ENCODE measurements at places on chromosomes 7 and 10.

DNA sequence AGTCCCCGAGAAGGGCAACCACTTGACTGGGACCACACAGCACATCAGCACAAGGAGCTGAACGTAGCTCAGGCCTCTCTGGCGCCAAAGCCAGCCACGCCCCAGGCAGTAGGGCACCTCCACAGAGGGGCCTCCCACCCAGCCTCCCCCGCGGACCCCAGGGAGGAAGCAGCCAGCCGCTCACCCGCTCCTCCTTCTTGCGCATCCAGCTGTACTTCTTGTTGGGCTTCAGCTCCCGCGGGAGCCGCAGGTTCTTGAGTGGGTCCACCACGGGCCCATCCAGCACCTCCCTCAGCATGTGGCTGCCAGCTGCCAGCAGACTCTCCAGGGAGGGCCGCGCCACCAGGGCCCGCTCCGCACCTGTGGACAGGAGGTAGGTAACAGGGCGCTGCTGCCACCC, 61.2 kb downstream of the TNRC18 start:
- DNase-seq, result no peak

DNA sequence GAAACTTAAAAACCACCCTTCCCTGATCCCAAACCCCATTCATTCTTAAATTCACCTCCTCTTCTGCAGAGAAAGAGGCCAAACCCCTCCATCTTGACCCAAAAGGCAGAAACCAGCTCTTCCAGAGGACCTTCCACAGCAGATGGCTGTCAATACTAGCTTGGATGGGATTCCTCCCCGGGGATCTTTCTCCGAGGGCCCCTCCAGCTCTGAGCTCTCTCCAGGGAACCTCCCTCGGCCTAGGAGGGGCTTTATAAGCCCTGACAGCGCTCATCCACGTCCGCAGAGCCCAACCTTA, 5.4 kb downstream of the TNRC18 start:
- DNase-seq, result no peak

DNA sequence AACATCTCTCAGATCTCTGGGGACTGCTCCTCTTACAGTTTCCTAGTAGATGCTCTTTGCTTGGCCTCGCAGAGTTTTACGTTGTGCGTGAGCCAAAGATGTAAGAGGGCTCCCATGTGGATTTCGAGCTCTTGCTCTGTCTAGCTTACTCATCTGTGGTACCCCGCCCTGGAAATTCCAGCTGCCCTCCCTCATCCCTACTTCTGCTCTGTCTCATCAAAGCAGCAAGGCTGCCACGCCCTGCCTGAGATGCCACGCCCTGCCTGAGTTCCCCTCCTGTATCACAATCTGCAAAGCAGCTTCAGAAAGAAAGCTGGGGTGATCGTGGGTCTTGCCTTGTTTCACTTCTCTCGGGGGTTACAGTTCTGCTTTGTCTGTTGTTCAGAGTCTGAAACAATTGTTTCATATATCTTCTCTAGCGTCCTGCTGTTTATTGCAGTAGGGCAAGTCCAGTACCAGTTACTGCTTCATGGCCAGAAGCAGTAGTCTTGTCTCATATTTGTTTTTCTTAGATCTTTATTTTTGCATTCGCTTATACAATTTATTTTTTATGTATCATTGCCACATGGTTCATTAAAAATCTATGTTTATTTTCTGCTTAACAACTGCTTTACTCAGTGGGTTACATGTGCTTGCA, 36.1 kb upstream of the CCNY start:
- no peak for DNase-seq

DNA sequence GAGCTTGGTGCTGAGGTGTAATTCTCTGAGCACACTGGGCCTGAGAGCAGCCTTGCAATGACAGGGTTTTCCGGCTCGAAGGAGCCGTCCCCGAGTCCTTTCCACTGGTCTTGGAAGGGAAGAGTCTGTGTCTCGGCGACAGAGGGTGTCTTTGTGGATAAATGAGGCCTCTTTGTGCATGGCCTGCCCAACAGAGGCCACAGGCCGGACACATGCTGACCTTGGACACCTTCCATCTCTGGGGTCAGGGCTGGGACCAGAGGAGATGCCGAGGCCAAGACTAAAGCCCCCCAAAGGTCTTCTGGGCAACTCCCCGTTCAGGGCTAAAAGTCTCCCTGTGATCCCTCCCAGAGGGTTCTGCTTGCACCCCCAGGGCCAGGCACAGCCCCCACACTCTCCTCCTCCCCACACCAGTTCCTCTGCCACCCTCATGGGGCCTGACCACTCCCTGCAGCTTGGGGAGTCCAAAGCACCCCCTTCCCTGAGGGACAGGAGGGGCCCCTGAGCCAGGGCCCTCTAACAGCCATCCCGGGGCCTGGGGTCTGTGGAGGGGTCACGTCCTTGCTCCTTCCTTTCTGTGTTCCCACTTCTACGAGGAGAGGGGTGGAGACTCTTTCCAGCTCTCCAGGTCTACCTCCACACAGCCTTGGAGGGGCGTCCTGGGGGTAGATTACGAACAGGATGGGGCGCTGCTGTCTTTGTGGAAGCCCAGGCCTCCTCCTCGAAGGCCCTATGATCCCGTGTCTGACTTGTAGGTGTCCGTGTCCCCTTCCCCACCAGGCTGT, 130.6 kb upstream of the FAM20C start:
- no peak for DNase-seq

- no peak for DNase-seq
Measured at GRCh38 chr10:12319076-12319475, 30.3 kb upstream of the CAMK1D start.

DNA sequence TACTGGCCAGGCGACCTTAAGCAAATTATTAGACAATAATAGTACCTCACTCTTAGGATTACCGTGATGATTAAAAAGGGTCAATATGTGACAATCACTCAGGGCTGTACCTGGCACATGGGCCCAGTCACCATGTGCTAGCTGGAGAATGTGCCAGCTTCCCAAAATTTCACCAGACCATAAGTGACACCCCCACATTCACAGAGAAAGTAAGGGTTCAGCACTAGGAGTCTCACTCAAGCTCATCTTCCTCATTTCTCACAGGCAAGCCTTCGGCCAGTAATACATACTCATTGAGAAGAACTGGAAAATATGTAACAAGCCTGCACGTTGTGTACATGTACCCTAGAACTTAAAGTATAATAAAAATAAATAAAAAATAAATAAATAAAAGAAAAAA, 22.4 kb upstream of the C10orf71 start:
- no peak for DNase-seq
